CD8-positive, alpha-beta T cell (primary cell): ENCODE measurements at places on chromosomes 11 and 22.

DNA sequence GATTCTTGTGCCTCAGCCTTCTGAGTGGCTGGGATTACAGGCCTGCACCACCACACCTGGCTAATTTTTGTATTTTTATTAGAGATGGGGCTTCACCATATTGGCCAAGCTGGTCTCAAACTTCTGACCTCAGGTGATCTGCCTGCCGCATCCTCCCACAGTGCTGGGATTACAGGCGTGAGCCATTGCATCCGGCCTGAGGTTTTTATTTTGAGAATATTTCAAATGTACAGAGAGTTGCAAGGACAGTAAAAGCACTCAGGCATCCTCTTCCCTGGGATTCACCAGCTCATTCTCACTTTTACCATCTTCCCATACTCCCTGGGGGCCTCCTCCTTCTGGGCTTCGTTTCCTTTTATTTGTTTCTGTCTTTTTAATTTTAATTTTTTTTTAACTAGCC is 12.1 kb downstream of the MED15 start:
- no peak for DNase-seq

DNA sequence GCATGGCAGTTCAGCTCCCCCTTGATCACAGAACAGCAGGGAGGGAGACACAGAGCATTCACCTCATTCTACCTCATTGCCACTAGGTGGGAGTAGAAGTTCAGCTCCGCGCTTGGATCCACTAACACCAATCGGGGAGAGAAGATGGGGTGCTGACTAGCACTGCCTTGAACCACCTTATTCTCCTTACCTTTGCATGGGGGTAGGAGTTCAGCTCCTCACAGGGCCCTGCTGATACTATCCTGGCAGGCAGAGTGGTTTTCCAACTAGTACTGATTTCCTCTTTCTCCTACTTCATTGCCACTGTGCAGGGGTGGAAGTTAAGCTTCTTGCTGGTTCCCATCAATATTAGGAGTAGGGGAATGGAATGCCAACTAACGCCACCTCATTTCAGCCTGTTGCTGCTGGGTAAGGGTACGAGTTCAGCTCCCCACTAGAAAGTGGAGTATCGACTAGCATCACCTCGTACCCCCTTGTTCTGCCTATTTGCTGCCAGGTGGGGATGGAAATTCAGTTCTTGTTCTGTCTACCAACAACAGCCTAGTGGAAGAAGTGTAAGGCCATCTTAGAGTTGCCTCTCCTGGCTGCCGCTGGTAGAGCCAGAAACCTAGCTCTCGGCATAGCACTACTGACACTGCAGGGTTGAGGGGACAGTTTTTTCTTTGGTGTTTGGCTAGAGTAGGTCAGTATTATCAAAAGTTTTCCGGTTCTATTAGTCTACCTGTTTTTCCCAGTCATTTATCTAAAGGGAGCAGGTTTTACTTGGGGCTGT is 550.9 kb upstream of the CCDC90B start:
- DNase-seq = no peak

DNA sequence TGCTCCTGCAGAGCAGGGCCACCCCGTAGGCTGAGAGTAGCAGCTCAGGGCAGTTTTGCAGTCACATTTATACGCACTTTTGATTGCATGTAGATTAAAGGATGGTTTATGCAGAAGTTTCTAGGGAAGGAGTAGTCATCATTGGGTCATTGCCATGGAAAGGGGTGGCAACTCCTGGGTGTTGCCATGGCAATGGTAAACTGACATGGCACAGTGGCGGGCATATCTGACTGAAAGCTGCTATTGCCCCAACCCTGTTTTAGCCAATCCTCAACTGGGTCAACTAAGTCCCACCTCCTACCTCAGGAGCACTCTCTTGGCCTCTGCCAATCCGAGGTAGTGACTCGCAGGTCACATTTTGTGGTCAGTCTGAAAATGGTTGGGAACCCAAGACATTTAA is 2.4 kb upstream of the ARSA start:
- no peak for DNase-seq

DNA sequence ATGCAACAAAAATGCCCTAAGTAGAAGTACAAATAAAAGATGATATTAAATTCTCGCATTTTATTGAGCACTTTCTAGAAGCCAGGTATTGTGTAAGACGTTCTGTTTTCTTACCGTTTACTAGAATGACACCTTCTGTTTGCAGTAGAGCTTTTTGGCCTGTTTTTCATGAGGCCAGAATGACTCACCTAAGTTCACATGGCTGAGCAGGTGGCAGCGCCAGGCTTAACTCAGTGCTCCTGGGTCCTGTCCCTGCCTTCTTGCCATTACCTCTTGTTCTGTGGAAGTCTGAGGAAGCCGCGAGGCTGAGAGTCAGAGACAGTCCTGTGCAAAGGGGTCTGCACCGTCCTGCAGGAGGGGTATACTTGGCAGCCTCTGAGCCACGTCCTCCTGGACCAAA is 113.8 kb downstream of the ATXN10 start:
- no peak for DNase-seq

- no peak for DNase-seq
Observed at GRCh38 chr11:108732395-108732794, 67.5 kb downstream of the DDX10 start.

DNA sequence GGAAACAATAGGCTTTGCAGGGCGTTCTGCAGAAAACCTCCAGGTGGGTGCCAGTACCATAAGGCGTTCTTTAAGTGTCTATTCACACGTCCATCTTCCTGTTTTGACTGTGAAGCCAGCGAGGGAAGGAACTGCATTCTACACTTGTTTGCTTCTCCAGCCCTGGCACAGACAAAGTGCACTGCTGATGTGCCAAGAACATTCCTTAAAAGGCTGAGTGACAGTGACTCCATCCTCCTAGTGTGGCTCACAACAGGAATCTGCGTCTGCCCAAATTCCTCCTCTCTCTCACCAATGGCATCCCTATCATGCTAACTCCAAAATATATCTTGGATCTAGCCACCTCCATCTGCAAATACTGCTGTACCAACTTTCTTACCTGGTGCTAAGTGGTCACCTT is 407.4 kb upstream of the SYN3 start:
- no peak for DNase-seq

DNA sequence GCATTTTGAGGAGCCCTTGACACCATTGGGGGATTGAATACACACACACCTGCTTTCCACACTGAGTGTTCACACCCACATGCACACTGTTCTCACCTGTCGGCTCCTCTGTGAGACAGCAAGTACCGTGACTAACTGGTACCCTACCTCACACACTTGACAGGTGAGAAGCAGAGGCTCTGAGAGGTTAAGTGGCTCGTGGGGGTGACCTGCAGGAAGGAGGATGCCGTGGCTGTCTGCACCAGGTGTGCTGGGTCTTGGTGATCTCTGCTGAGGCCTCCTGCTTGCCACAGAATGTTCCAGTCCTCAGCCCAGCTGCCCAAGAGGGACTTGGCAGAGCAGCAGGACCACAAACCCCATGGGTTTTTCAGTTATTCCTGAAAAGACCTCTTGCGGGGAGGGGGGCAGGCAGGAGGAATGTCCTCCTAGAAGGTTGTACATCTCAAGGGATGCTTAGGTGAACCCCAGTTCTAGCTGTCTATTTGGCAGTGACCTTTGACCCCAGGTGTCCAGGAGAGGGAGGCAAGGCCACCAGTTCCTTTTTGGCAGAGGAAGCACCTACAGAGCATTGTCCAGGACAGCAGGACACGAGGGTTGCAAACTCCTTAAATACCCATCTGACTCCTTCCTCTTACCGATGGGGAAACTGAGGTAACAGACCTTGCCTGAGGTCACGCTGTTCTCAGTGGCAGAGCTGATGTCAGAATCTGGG is 66.0 kb downstream of the SHISAL1 start:
- peak; percentile 32 for DNase-seq

GRCh38 chr11:3859373-3859881 is 4.0 kb downstream of the STIM1 start:
- DNase-seq = no peak

DNA sequence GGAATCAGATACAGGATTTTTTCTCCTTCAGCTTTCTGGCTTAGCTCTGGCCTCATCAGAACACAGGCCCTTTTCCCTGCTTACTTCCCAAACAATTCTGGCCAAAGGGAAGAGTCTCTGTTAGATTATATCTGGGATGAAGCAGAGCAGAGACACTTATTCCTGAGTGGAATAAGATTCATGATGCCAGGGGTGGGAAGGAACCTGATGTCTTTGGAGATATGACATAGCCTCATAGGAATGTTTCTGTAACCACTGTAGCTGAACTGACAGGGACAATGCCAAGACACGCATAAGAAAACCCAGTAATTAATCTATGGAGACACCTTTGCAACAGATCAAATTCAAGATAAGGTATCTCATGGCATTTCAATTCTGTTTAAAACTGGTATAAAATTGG is 177.1 kb upstream of the RAG2 start:
- DNase-seq = no peak

GRCh38 chr22:46657996-46658947 is 38.1 kb downstream of the GRAMD4 start:
- DNase-seq = no peak

DNA sequence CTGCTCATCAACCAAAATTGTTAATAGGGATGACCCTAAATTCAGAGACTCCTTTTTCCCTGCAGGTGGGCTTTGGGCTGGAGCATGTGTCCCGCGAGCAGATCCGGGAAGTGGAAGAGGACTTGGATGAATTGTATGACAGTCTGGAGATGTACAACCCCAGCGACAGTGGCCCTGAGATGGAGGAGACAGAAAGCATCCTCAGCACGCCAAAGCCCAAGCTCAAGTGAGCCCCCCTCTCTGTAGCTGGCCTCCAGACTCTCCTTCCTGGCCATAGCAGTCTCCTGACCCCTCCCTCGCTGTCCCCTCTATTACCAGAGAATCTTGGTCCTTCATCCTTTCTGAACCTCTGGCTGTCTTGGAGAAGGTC is 47.9 kb upstream of the RAB1B start:
- DNase-seq = no peak

DNA sequence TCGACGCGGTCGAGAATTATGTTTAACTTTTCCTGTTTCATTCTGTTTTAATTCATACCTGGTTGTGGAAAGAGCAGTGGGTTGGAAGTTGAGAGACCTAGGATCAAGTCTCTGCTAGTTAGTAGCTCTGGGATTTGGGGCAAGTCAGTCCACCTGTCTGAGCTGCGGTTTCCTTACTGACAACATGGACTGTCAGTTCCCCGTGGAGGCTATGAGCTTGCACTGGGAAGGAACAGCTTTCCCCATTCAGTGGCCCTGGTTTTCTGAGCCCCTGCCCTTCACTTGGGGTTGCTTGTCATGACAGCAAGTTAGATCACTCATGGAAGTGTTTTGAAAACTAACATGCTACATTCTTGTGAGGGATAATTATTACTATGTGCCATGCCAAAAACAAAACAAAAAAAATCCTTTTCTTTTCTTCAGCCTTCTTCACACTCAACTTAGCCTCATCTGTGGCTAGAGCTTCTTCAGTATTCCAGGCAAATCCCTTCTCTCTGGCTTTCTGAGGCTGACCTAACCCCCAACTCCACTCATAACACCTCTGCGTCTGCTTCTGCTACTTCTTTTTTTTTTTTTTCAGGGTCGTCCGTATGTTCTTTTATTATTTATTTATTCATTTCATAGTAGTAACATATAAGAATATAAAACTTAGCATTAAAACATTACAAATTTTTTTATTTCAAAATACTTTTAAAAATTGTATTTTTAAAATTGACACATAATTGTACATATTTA is 43.0 kb upstream of the ZBED5 start:
- no peak for DNase-seq

- DNase-seq = no peak
Observed at GRCh38 chr11:83007477-83007876, 64.2 kb downstream of the RAB30 start.

- DNase-seq = no peak
Observed at GRCh38 chr11:123755344-123755743, 1.0 kb upstream of the OR6X1 start.

- no peak for DNase-seq
Observed at GRCh38 chr11:104866815-104867214, 31.4 kb downstream of the CASP12 start.

DNA sequence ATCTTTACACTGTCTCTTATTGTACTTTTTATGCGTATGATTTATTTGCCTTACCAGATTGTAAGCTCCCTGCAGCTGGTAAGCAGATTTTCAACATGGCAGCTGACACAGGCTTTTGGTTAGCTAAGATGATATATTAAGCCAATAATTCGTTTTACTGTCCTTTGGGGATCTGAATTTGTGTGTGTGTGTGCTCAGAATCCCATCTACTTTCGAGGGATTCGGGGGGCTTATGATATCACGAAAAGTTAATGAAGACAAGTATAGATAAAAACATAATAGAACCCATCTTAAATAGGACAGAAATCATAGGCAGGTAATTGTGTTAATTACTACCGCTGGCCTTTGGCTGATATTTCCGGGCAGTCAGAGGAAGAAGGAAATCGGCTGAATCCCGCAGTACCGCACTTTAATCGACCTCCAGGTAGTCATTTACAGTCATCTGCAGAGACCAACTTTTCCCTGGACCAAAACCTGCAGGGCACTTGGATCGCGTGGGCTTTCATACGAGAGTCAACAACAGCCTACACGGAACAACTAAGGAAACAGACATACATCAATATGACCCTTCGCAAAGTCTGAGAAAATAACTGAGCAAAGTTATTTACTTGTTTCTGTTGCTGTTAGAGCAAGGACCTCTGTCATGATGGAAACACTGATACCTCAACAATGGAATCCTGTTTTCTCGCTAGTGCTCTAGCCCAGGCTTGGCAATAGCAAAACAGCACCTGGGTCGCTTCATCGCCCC is 802 bp downstream of the KBTBD3 start:
- peak; percentile 48 for DNase-seq

- no peak for DNase-seq
Observed at GRCh38 chr22:39913886-39914285, 13.0 kb downstream of the GRAP2 start.

GRCh38 chr11:615504-616319 is at the start of gene IRF7:
Gene IRF7, minus strand, starts transcription at chr11:615950. Its CDS starts 586 bp downstream, at chr11:615364.
- peak; percentile 92 for DNase-seq

DNA sequence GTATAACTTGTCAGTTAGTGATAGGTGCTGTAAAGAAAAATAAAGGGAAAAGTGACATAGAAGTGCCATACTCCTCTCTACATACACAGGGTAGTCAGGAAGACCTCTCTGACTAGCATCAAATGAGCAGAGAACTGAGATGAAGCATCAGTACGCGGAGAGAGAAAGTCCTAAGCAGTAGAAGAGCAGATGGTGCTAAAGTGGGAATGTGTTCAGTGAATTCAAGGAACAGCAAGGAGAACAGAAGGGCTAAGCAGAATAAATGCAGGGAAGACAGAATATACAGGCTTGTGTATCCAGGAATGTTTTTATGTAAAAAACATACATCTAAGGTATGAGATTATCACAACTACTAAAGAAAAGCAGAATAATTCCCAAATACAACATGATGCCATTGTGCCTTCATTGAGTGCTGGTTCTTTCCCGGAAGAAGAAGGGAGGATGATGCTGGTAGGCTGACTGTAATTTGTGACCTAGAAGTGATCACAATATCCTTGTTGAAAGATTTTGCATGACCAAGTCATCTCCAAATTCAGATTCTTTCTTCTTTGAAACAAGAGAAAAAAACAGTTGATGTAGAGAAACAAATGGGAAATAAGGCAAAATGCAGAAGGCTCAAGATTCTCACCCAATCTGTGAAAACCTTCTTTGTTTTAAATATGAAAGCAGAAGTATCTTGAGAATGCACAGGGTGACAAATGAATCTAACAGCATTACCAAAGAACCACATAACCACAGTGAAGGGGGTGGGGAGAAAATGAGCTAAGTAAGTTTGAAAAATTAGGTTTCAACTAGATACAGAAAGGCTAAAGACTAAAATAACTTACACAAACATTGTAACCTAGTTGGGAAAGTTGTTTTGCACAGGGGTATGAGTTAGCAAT is 20.5 kb downstream of the MRE11 start:
- DNase-seq = no peak
